Kidney epithelial cell (primary cell): ENCODE measurements at places on chromosomes 3 and 15. TPM values are rescaled to one million over a fixed set of nuclear protein-coding genes. Genes with fewer than 3 reads are reported as not detected.

Gene IL5RA
- not detected in 2 replicates for total RNA-seq

Gene DIPK2A
- 9.4 and 11.2 TPM in 2 replicates for total RNA-seq

DNA sequence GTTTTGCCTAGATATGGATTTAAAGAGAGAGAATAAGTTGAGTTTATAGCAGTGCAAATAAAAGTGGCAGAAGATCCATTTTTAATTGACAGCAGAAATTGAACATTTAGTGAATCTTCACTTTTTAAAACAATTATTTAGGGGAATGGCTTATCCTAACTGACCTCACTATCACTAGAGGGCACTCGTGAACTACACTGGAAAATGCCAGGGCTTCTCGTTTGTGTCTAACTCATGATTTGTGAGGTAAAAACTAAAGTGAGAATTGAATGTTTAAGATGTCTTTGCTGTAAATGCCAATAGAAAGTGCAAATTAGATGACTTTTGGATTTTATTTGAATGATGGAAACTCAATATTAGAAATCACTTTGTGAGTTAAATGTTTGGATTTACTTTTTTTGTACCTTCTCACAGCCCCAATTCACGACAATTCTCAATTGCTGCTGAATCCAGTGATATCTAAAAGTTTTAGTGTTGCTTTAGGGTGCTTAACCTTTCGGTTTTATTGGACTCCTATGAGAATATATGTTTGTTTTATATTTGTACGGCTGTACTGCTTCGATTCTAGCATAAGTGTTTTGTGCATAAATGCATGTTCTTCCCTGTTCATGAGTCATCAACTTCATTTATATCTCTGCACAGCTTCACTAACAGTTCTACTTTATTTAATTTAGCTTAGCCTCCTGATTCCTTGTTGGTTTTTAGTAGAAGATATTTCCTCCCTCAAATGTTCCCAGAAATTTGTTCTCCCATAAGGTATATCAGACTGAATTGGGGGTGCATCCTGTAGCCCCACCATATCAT lies 462.1 kb downstream of the MFSD1 start:
- DNase-seq, result no peak

GRCh38 chr3:16134173-16134928 lies 40.1 kb upstream of the GALNT15 start:
- DNase-seq, result no peak

- no peak for DNase-seq
These were observed 96.8 kb downstream of the BDH1 start for GRCh38 chr3:197458906-197459470.

GRCh38 chr3:161409069-161409468 lies 37.8 kb upstream of the SPTSSB start:
- no peak for DNase-seq

- no peak for DNase-seq
These were observed 135.3 kb downstream of the RPL22L1 start for GRCh38 chr3:170734735-170735065.

DNA sequence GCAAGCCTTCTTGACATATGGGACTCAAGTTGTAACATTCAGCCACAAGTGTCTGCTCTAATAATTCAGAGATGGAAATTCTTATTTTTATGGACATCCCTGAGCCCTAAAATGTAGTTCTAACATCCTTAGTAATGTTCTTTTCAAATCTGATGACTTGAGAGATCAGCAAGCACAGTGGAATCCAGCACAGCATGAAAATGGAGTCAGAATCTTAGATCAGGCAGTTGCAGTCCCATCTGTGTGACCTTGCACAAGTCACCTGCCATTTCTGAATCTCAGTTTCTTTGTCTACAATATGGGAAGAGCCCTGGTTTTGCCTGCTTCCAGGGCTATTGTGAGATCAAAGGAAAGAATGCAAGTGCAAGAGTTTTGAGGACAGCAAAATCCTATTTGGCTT lies 183.9 kb upstream of the LPP start:
- DNase-seq, result no peak
